ENCODE measurements at places on chromosomes 12 and 14.

GRCh38 chr12:106766393-106766826, 8.1 kb upstream of the RIC8B start:
- DNase-seq, result no peak

- no peak for DNase-seq
Observed at GRCh38 chr14:57390806-57391516, 575 bp downstream of the NAA30 start.

- DNase-seq, result no peak
Observed at GRCh38 chr14:22476005-22476751, 112.8 kb downstream of the DAD1 start.

- DNase-seq, result no peak
Observed at GRCh38 chr12:96416033-96416799, 16.0 kb upstream of the CDK17 start.

GRCh38 chr14:64800000-64800399, 79.7 kb downstream of the SPTB start:
- DNase-seq, result no peak

GRCh38 chr14:53399057-53399456, 245.9 kb upstream of the DDHD1 start:
- no peak for DNase-seq

DNA sequence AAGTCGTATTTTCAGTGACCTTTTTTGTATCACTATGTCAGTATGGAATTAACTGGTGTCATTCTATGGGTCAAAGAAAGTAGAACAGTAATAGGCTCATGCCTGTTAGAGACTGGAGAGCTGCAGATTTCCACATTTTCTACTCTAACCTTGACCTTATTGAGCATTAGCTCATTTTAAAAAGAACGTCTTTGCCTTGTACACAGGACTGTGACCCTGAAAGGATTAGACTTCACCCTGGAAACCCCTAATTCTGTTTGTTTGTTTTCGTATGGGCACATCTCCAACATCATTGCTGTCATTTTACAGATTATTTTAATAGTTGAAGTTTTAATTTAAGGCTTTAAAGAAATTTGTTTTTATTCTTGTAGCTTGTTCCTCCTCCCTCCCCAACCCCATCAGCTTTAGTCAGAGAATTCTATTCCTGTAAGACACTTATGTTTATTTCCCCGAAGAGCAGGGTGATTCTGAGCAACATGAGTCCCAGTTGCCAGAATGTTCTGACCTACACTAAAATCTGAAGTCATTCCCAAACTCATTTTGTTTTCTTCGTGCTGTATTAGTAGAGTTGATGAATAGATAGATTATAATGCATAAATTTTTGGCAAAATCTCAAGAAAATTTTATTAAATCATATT, 451.3 kb downstream of the FOXG1 start:
- no peak for DNase-seq

- DNase-seq, result no peak
Observed at GRCh38 chr14:92663049-92663448, 85.4 kb downstream of the LGMN start.

DNA sequence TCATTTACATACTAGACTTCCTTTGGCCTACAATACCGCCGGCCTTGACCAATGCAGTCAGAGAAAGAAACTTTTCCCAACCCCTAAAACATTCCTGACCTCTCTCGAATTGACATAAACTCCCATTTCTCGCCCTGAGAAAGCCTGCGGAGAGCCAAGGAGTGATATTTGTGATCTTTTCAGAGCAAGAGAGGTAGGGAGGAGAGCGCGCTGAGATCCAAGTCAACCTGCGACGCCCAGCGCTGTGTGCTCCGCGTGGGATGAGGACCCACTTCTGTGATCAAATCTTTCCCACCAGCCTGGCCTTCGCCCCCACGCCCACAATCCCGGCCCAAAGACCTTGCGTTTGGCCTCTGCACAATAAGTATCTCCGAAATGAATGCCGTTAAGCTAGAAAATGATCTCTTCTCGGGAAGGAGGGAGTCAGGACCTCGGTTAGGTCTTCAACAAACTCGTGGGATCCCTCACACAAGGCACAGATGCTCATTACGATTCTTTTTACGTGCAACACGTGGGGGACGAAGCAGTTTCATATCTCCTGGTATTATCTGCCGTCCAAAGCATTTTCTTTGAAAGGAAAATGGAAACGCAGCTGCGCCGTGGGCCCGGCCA, 6.3 kb upstream of the NPAS3 start:
- DNase-seq, result no peak

DNA sequence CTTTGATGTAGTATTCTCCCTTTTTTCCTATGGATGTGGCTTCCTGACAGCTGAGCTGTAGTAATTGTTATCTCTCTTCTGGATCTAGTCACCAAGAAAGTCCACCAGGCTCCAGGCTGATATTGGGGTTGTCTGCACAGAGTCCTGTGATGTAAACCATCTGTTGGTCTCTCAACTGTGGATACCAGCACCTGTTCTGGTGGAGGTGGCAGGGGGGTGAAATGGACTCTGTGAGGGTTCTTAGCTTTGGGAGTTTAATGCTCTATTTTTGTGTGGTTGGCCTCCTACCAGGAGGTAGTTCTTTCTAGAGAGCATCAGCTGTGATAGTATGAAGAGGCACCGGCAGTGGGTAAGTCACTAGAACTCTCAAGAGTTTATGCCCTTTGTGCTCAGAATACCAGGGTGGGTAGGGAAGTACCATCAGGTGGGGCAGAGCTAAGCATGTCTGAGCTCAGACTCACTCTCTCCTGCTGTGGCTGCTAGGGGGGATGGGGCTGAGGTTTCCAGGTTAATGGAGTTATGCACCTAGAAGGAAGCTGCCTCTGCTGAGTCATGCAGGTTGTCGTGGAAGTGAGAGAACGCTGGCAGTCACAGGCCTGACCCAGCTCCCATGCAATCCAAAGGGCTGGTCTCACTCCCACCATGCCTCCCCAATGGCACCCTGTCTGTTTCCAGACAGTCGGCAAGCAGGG, 3.0 kb upstream of the TAS2R14 start:
- no peak for DNase-seq

GRCh38 chr12:23564451-23565152, 384.9 kb downstream of the SOX5 start:
- no peak for DNase-seq

DNA sequence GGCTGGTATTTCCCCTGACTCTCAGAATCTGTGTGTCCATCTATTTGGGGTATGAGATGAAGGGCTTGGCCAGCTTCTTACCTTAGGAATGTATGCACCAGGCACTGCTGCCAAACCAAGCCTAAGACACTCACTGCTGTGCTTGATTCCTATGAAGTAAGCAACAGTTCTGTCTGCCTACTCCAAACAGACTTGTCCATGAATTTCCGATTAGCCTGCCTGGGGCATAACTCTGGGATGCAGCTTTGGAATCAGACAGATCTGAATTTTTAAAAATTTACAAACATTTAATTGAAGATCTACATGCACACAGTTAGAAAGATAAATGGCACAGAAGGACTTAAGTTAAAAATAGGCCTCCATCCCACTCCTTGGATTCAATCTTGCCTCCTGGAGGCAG, 59.5 kb upstream of the JDP2 start:
- no peak for DNase-seq

- DNase-seq, result no peak
Observed at GRCh38 chr14:106039400-106039799, 513.0 kb downstream of the TMEM121 start.

DNA sequence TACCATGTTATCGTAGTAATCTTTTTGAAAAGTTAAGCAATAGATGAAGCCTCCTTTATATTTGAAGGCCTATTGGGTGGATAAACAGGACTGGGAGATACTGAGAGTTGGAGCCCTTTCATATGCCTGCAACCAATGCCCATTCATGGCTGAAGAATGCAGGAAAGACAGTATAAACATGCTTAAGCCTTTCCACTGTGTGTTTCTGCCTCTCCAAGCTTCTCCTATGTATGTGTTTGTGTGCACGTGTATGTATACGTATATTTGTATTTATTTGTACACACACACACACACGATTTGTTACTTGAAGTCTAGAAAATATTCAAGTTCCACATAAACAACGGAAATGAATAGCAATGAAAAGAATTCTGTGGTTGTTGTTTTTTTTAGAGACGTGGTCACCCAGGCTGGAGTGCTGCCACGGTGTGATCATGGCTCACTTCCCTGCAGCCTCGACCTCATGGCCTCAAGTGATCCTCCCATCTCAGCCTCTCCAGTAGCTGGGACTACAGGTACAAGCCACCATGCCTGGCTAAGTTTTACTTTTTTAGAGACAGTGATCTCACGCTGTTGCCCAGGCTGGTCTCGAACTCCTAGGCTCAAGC, 1453.5 kb downstream of the AACS start:
- no peak for DNase-seq

DNA sequence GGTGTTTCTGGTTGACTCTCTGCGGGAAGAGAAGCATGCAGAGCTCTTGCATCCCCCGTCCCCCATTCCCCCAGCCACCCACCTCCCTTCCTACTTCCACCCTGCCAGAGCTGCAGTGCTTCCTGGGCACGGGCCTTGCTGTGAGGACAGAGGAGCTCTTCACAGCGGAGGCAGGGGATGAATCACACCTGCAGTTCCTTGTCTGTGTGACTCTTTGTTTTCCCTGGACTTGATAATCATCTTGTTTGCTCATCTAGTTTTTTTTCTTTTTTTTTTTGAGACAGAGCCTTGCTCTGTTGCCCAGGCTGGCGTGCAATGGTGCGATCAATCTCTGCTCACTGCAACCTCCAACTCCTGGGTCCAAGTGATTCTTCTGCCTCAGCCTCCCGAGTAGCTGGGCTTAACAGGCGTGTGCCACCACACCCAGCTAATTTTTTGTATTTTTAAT, 27.8 kb downstream of the ANKRD9 start:
- no peak for DNase-seq

GRCh38 chr14:56805992-56806727, 4.1 kb downstream of the OTX2 start:
- DNase-seq, result no peak

Measured in stimulated activated CD8-positive, alpha-beta memory T cell treated with anti-CD3 and anti-CD28 coated beads, Interleukin-4, amount 100 ng/mL, for 1 hour (primary cell).